ENCODE measurements at places on chromosomes 2 and 18.
A peak's percentile ranks its signal among the peaks of the same experiment; 100 is the strongest.

DNA sequence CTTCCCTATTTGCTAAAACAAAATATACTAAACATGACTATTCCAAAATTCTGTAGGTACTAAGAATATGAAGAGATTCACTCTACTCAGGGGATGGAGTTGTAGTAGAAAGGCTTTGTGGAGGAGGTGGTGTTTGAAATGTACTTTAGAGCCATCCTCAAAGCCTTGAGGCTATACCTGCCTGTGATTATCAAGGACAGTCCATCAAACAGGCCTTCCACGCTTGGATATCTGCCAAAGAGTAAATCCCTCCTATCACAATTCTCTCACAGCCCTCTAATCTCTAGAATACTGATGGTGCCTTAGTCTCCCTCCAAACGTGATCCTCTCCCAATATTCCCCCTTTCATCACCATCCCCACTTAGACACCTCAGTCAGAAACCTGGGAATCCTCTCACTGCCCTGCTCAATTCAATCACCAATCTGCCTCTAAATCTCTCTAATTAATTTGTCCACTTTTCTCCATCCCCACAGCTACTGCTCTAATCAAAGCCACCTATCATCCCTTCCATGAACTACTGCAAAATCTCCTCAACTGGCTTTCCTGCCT lies 13.1 kb downstream of the SOS1 start:
- no peak for DNase-seq

DNA sequence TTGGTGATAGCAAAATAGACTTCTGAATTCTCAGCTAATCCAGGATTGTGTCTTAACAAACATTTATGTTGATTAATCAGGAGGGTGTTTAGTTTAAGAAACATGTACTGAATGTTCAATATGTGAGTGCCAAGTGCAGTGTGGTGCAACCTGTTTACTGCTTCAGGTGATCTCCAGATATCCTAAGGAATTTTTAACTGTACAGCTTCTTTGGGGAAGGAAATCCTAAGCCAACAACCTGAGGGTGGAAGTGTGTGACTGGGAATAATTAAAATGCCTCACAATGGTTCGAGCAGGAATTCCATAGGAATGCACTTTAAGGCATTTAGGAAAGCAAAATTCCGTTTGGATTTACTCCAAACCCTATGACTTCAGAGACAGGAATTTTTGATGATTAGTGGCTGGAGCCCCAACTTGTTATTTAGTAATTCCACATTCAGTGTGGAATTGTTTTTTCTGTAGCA lies 16.4 kb downstream of the CRIM1 start:
- DNase-seq: no peak

- DNase-seq: no peak
Observed at GRCh38 chr2:134178138-134178877, 75.6 kb upstream of the MGAT5 start.

- no peak for DNase-seq
Observed at GRCh38 chr2:207437136-207437523, 92.6 kb upstream of the CREB1 start.

DNA sequence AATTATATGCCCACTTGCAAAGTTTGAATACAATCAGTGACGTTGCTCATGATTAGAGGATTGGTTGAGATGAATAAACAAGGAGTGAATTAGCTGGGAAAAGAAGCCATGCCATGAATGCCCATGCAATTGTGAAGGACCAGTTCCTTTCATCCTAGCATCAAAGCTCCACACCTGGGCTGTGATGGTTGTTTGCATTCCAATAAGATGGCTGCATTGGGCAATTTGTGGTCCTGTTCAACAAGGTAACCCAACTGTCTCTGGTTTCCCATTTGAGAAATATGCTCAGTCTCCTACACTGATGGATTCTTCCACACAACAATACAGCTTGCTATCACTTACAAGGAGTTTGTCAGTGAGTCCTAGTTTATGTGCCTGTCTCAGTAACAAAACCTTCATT lies 550.2 kb downstream of the STK39 start:
- no peak for DNase-seq

- no peak for DNase-seq
Observed at GRCh38 chr18:61127714-61128467, 205.3 kb upstream of the CDH20 start.

DNA sequence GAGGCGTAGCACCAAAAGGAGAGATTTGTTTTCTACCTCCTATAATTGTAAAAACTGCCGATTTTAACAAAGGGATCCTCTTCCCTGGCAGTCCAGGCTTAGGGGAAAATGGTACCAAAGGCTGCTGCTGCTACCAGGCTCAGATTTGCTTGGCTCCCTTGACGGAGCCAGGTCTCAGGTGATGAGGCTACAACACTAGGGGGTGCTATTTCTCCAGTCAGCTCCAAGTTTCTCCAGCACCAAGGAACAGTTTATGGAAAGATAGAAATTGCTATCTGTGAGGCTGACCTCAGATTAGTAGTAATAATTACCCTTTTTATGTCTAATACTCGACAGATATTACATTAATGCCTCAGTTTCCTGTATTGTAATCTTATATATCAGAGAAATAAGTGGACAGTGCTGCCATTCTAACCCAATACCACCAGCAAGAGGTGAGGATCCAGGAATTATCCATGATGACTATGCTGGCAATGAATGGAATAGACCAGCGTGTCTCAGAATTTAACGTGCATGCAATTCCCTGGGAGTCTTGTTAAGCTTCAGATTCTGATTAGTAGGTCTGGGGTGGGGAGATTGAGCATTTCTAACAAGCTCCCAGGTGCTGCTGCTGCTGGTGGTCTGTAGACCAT lies 111.3 kb downstream of the ESCO1 start:
- no peak for DNase-seq

- DNase-seq: no peak
Observed at GRCh38 chr18:78733762-78734613, 245.6 kb upstream of the SALL3 start.

- DNase-seq: no peak
Observed at GRCh38 chr2:95526360-95527341, 42.1 kb upstream of the TRIM43B start.

GRCh38 chr2:46161315-46161714 lies 135.9 kb upstream of the EPAS1 start:
- no peak for DNase-seq

GRCh38 chr2:118670838-118671237 lies 176.6 kb downstream of the EN1 start:
- no peak for DNase-seq

DNA sequence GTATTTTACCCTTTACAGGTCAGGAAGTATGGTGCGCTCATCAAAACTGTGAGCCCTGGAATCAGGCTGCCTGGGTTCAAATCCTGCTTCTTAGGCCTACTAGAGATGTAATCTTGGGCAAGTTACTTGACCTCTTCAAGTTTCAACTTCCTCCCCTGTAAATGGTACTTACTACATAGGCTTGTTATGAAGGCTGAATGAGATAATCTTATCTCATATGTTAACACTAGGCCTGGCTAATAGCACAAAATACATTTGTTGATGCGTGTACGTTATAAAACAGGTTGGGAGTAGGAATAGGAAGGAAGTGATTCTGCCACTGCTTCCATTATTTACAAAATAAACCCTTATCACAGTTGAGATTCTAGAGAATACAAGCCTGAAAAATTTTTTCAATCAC lies 1.7 kb upstream of the RFTN2 start:
- DNase-seq: no peak

- no peak for DNase-seq
Observed at GRCh38 chr2:191069606-191070005, 55.6 kb upstream of the STAT1 start.

DNA sequence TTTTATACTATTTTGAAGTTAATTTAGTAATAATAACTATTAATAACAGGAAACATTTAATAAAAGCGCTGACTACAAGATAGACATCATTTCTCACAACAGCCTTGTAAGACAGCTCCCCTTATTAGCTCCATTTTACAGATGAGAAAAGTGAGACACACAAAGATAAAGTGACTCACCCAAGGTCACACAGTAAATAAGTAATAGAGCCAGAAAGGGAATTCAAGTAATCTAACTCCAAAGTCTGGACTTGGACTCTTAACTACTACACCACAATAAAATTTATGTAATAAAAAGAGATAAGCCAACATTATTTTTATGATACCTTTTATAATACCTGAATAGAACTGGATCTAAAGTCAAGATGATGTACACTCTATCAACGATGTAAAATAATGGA lies 25.3 kb downstream of the EXOC6B start:
- no peak for DNase-seq

- no peak for DNase-seq
Observed at GRCh38 chr2:54772531-54772930, 49.1 kb downstream of the EML6 start.

- no peak for DNase-seq
Observed at GRCh38 chr2:105768961-105769452, 24.3 kb downstream of the NCK2 start.

DNA sequence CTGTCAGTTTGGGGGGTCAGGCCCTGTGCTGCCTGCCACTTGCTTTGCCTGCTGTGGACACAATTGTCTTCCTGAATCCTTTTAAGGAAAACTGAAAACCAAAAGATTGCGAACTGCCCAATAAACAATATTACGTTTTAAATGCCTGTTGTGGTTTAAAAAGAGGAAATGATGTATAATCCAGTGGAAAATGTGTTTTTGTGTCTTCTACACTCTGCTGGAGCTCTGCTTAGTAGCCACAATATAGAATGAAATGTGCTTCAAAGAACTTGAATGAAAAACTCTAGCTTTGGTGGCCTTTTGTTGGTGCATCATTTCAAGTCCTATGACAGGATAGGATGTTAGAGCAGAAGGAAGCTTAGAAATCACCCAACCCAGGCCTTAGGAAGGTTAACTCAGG lies 23.2 kb upstream of the CABYR start:
- no peak for DNase-seq

GRCh38 chr2:74436848-74437695 lies 4.7 kb downstream of the RTKN start:
- DNase-seq: no peak

DNA sequence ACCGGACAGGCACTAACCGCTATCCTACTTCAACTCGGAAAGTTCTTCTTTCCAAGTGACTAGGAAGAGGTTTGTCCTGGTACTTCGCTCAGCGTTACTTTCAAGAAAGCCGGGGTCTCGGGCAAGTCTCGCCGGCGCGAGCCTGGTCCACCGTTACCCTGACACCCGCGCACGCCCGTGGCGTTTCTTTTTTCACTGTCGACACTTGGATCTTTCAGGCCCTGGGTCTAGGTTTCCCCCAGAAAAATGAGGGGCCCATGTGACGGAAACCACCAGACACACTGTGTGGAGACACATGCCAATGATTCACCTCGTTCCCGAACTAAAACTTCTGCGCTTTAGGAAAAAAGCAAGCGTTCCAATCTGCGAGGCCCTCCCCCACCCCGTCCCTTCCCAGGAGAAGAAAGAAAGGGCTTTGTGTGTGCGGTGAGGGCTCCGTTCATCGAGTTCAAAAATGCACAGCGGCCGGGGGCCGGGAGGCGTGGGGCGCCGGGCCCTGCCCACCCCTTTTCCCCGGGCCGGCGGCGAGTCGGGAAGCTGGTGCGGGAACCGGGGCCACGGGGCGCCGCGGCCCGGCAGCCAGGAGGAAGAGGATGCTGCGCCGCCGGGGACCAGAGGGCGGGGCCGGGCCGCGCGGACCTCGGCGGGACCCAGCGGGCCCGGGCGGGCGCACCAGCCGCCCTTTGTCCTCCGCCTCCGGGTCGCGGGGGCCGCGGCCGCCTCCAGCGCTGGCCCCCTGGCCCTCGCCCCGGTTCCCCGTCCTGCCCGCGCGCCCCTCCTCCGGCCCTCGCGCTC lies 2.6 kb downstream of the ZNF521 start:
- peak; percentile 80 for DNase-seq

DNA sequence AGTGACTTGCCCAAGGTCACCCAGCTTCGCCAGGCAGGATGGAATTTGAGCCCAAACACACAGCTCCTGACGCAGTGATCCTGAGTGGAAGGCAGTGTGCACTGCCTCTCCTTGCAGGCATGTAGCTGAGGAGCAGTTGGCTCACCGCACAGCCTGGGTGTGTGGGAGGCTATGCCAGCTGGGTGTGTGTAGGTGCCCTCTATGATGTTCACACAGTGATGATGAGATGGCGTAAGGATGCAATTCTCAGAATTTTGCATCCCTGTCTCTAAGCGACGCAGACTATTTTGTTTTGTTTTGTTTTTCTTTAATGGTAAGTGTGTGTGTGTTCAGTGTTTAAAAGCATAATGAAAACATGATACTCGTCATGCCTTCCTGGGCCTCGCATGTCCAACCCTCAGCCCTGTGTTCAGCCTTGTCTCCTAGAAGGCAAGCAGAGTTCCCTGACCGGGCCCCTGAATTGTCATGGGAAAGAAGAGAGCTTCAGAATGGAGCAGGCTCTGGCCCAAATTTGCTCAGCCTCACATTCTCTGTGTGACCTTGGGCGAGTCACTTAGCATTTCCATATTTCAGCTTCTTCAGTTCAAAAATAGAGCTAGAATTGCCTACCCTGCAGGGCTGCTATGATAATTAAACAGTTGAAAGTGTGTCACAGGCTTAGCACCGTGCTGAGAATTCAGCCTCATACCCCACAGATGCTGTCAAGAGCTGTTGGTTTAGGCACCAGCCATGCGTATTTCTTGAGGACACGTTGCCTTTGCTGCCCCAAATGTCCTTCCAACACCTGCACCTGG lies 603.6 kb upstream of the RAB6C start:
- DNase-seq: no peak

DNA sequence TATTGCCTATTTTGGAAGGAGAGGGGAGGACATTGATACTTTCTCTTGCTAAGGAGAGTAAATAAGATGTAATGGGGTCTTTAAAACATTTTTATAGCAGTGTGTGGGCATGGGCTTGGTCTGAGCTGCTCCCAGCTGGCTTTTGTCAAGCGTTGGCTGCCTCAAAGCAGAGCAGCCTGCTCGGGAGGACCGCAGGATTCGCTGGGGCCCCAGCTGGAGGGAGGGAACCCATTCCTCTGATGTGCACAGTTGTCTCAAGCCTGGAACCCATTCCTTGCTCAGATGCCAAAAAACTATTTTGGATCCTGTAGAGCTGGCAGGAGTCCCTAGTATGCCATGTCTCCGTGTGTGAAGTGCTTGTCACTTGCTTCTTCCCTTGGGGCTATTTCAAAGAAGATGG lies 59.4 kb upstream of the RMDN2 start:
- no peak for DNase-seq

DNA sequence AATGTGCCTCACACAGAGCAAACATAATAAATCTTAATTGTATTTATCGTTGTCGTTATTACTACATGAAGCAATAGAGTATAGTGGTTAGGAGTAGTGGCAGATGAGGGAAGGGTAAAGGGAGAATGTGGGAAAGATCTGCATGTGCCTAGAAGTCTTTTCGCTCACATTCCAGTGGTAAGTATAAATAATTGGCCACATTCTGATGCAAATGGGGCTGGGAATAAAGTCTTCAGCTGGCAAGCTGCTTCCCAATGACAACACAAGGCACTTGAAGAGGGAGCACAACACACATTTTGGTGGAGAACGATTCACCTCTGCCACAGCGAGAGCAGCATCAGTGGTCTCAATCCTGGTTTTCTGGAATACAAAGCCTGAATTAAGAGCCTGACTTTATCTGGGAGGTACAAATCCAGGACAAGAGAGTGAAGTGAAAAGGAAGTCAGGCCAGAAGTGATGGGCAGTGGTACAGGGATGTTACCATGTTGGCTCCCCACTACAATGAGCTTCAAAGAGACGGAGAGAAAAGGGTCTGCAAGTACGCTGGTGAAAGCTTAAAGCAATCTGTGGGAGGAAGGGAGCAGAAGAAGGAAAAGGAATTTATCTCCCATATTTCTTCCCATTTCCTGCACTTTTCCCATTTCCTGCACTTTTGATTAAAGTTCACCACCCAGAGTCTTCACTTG lies 112.3 kb downstream of the ARHGAP15 start:
- no peak for DNase-seq
